ENCODE measurements at places on chromosomes 7 and 10. TPM values are rescaled to one million over a fixed set of nuclear protein-coding genes. Genes with fewer than 3 reads are reported as not detected.

GRCh38 chr7:35967366-35968139 is 166.7 kb downstream of the SEPTIN7 start:
- no peak for DNase-seq

The AP5Z1 gene
- 71.3 TPM for total RNA-seq

The POLR1F gene
- 17.0 TPM for total RNA-seq

GRCh38 chr10:123678376-123678775 is 12.2 kb downstream of the GPR26 start:
- no peak for DNase-seq

DNA sequence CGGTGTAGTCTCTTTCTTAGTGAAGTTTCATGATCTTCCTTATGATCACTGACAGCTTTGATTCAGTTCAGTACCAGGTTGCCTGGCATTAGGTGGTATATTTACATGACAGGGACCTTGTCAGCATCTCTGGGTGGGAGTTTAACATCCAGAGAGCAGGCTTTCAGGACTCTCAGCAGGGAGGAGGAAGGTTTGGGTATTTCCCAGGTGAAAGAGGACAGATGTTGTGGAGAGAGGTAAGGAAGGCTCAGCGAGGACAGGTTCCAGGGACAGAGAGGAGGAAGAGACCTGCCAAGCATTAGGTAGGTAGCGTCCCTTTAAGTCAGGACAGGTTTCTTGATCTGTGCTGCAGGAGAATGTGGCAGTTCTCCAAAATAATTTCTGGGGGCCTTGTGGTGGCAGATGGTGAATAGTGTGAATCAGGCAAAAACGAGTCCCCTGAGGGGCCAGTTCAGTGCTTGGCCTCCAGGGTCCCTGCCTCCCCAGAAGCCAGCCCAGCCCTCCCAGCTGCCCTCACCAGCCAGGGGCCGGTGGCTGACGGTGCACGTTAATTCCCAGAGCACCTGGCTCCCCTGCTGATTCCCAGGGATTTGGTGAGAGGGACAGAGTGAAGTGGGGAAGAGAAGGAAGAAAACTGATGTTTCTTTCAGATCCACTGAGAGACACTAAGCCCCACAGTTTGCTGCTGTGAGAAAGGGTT is 82.0 kb downstream of the VWC2 start:
- no peak for DNase-seq

DNA sequence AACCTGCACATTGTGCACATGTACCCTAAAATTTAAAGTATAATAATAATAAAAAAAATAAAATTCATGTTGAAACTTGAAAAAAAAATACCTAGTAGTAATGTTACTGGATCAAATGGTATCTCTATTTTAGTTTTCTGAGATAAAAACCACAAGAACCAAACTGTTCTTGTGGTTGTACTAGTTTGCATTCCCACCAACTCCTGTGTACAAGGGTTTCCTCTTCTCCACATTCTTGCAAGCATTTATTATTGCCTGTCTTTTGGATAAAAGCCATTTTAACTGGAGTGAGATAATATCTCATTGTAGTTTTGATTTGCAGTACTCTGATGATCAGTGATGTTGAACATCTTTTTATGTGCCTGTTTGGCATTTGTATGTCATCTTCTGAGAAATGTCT is 177.7 kb downstream of the KIF20B start:
- DNase-seq, result no peak

GRCh38 chr10:45061982-45062381 is 61.3 kb downstream of the ZNF22 start:
- DNase-seq, result no peak

DNA sequence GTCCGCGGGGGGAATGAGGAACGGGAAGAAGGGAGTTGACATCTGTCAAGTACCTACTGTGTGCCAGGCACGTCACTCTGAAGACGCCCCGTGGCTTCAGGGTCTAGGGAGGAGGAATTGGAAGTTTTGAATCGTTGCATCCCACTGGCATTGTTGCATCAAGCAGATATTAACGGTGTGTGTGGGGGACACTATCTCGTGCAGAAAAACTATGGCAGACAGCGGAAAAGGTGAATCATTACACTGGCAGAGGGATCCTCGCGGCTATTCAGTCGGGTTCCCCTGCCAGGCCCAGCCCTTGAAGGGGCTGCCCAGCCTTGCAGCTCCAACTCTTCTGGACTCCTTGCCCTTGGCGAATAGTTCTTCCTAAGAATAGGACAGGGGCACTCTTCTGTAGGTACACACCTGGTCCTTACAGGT is 1.0 kb upstream of the KIAA1549 start:
- DNase-seq, result no peak

The IDI2 gene
- total RNA-seq, result not detected

DNA sequence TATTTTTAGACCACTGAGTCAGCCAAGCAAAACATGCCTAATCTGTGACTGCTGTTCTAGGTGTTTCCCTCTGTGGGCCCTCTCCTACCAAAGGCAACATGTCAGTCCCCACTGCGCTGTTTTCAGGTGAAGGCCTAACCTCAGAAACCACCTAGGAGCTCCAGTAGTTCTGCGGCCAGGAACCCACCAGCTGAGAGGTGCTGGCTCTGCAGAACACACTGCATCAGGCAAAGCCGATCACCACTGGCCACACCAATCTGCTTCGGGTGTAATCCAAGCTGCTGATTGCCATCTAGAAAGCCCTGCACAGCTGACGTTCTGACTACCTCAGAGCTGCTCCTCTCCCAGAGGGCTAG is 14.9 kb downstream of the CAMK2G start:
- peak; percentile 66 for DNase-seq

DNA sequence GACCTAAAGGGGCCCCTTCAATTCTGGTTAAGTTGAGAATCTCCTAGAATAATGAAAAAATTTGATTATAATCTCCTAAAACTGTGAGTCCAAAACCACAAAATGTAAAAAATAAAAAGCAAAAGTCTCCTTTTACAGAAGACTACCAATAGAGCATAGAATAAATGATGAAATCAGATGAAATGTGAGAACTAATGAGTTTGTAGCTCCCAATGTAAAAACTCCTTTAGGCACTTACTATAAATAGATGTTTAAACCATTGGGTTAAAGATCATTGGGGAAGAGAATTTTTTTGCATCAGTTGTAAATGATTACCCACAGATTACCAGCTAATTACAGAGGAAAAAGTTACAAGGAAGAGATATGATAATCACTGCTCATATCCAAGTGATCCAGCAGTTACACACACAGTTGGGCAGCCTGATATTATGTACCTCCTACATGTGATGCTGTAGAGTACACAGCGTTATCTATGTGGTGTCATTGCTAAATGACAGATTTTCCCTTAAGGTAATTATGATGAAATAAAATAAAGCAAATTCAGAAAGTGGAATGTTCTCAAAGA is 282.7 kb upstream of the SEMA3D start:
- no peak for DNase-seq

DNA sequence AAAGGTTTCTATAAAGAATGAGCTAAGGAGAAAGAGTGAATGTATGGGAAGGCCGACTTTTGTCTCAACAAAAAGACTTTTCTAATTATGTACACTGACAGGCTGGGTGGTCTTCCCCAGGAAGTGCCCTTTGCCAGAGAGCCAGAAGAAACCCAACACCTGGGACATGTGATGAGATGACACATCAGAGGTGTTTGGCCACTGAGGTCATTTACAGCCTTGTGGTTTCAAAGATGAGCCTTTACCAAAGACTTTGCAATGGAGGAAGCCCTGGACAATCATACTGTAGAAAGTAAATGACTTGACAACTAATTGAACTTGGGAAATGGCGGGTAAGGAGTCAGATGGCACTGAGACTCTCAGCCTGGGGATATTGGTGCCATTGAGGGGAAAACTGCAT is 3.4 kb upstream of the NRG3 start:
- no peak for DNase-seq

- DNase-seq, result no peak
These were observed 3.1 kb downstream of the WDR91 start for GRCh38 chr7:135208102-135208793.

The SYT15B gene
- 0.17 TPM for total RNA-seq

- DNase-seq, result no peak
These were observed 97.8 kb downstream of the GALNT17 start for GRCh38 chr7:71229699-71230098.

- DNase-seq, result no peak
These were observed 201.6 kb upstream of the FZD8 start for GRCh38 chr10:35843524-35844181.

DNA sequence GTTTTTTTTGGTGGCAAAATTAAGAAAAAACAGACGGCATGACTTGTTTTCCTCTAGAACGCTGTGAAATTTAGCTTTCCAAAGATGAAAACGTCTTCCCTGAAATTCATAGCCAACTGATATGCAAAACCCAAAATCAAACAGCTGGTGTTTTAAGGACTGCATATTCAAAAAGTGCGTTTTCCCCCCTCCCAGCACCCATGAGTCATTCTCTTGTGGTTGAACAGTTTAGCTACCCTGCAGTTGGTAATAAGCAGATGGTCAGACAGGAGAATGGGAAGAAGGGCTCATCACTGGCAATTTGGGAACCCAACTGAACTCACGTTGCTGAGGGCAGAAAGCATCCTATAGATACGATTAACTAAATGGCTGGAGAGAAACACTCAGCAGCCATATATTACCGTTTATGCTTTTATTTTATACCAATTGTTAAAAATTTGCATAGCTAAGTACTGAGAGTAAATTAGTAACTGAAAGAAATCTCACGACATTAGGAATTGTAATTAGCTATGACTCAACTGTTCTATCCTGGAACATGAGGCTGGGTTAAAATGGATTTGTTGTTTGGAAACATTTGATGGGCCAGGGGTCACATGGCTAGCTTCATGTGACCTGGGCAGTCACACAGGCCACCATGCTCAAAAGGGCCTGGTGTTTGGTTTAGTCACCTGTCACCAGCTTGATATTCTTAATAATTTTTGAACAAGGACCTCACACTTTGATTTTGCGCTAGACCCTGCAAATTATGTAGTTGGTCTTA is 343.1 kb downstream of the PHTF2 start:
- no peak for DNase-seq

- DNase-seq, result no peak
These were observed 9.1 kb upstream of the SLC29A3 start for GRCh38 chr10:71309919-71310318.

The CHAT gene
- not detected for total RNA-seq

The PRXL2A gene
- 5.7 TPM for total RNA-seq

The ITGB8 gene
- total RNA-seq, result not detected

DNA sequence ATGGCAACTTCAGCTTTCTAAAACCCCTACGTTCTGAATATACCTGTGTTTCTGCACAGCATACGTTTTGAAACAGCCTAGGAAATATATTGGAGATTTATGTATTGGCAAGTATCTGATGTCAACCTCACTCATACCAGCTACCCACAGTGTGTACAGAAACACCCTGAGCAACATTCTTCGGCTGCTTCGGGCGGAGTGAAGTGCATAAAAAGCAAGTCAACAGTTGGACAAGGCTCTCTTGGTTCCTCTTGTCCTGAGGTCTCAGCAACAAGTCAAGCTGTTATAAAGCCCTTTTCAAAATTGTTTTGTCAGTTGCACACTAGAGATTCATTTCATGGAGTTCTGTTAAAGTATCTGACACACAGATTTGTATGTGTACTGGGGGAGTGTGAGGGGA is 40.0 kb upstream of the PAPSS2 start:
- no peak for DNase-seq
